ENCODE measurements at places on chromosomes 11 and 22. TPM values are rescaled to one million over a fixed set of nuclear protein-coding genes. Genes with fewer than 3 reads are reported as not detected.

- no peak overlapping the region for H3K4me3 ChIP-seq
- DNase-seq, result no peak
- H3K36me3 ChIP-seq, result peaks cover 1% of the 10 kb centered on the region
- H3K27ac ChIP-seq, result no peak overlapping the region
- no peaks in the 10 kb centered on the region for H3K27me3 ChIP-seq
These were observed 45.8 kb upstream of the CYP2D6 start for GRCh38 chr22:42176255-42176915.

DNA sequence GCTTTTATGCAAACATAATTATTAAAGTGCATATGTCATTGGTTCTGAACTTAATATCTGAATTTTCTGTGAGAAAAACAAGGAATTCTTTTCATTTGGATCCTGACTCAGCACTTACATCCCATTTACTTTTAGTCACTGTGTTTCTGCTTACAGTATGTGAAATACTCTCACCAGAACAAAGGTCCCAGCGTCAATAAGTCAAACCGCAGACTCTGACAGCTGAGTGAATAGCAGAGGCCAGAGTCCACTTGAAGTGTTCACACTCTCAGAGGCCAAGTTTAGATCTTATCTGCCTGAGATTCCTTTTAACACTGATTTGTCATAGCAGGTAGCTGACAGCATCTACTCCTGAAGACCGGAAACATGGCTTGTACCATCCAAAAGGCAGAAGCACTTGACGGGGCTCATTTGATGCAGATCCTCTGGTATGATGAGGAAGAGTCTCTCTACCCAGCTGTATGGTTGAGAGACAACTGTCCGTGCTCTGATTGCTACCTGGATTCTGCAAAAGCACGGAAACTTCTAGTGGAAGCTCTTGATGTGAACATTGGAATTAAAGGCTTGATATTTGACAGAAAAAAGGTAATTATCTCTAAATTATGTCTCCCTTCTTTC is 14.6 kb downstream of the BBOX1 start:
- DNase-seq, result peak; percentile 68
- H3K27ac ChIP-seq, result no peak overlapping the region
- H3K36me3 ChIP-seq, result no peaks in the 10 kb centered on the region
- H3K4me3 ChIP-seq, result no peak overlapping the region

GRCh38 chr11:82599836-82600235 is 133.8 kb downstream of the FAM181B start:
- no peaks in the 10 kb centered on the region for H3K4me1 ChIP-seq
- H3K27me3 ChIP-seq, result no peaks in the 10 kb centered on the region
- no peaks in the 10 kb centered on the region for H3K36me3 ChIP-seq
- no peak for DNase-seq
- no peak overlapping the region for H3K4me3 ChIP-seq

GAL3ST1 gene
- total RNA-seq, result 8.9 TPM

NEFH gene
- total RNA-seq, result not detected

OR5M11 gene
- total RNA-seq, result not detected
